HEK293T (cell line): ENCODE measurements at places on chromosomes 7 and 10.
A peak's percentile ranks its signal among the peaks of the same experiment; 100 is the strongest.

DNA sequence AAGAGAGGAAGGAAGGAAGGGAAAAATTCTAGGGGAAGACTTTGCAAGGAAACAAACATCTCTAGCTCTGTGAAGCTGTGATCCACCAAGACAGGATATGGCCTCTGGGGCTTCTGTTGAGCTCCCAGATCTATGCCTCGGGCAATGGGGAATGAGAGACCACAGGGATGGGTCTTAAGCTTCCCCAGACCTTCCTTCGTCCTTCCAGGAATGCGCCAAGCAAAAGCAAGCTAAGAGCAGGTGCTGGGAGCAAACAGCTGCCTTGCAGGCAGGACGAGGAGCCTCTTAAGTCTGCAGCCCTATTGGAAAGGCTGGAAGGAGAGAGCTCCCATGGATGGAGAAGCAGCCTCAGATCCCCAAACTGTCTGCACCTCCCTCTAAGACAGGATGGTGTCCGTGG lies 21.9 kb upstream of the ELN start:
- DNase-seq = no peak

- no peak for DNase-seq
Measured at GRCh38 chr7:137967143-137968018, 34.5 kb downstream of the CREB3L2 start.

GRCh38 chr10:68156373-68157185 lies 47.3 kb downstream of the MYPN start:
- DNase-seq = peak; percentile 48

DNA sequence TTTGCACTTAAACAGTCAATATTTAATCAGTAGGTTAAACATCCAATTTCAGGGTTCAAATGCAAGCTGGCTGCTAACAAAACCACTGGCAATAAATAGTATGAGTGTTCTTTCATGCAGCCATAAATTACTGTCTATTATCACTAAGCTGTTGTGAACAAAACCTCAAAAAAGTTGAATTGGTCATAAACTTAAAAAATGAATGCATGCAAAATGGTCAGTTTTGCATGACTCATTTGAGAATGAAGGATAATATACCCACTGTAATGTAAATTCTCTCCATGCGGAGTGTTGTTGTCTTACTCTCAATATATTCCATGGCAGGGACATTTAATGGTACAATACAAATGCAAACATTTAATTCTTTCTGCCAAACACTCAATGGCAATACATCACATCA lies 226.4 kb downstream of the MAGI2 start:
- DNase-seq = no peak

DNA sequence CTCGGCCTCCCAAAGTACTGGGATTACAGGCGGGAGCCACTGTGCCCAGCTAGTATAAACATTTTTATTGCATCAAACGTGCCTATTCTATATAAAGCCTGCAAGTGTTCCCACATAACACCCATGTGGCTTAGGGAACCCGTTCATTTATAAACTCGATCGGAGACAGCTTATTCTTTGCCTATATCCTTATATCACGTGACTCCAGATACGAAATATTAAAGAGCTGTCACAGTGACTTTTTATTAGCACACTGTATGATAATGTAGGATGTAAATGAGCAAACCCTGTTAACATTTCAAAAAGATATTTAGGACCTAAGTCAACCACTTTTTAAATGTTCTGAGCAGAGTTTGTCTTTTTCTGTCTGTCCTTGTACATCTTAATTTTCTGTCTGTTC lies 642.9 kb upstream of the ADARB2 start:
- DNase-seq = no peak

DNA sequence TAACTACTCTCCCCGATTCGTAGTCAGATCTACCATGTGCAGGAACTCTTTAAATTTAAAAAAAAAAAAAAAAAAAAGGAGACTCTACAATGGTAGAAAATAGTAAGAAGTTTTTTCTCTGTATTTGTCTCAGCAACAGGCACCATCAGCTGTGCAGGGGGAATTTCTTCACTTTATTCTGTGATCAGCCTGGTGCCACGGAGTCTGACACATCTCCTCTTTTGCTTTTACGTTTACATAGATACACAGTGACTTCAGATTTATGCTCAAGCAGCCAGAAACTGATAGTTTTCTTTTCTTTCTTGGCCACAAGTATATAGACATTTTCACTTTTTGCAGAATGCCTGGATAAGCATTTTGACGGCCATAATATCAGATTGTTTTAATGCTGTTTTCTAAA lies 190.6 kb upstream of the AKR1E2 start:
- no peak for DNase-seq

DNA sequence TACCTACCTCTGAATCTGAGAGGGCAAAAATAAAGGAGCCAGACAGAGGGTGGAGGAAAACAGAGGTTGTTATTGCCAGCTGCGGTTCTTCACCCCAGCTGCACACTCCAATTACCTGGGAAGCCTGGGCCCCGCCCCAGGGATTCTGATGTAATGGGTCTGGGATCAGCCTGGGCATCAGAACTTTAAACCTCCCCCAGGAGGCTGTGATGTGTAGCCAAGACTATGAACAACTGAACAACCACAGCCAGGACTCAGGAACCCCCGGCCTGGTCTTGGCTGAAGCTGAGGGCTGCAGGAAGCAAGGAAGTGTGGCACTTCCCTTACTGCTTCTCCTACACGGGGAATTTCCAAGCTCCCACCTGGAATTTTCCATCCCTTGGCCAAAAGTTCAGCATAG lies 89.3 kb downstream of the HIP1 start:
- DNase-seq = no peak

DNA sequence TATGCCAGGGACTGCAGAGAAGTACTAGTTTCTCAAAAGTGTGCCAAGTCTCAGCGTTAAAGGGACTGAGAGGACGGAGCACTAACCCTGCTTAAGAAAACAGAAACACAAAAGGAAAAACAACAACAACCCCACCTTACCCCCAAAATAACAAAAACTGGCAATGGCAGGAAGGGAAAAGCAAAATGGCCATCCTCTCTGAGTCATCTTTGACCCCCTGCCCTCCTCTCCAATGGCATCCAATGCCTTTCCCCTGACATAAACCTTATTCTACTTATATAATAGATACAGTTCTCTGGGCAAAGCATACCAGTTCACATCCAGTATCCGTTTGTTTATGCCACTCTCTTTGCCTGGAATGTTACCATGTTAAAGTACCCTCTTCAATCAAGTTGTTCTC lies 1.6 kb downstream of the POLR1F start:
- DNase-seq = peak; percentile 13

DNA sequence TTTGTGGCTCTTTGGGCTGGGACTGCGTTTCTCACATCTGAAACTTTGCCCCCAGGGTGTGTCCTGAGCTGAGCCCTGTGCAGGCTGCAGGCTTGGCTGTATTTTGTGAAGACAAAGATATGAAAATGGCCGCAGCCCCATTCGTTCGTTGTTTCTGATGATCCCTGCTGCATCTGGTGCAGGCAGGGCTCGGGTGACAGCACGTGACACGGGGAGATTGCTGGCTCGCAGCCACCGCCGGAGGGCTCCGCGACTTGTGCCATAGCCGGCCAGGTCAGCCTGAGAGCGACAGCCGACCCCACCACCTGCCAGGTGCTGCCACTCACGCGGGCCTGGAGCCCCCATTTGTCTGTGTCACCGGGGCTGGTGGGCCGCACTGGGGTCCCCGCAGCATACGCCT lies 81.3 kb downstream of the ZRANB1 start:
- peak; percentile 84 for DNase-seq

GRCh38 chr10:50527442-50528043 lies 96.2 kb downstream of the SGMS1 start:
- no peak for DNase-seq

DNA sequence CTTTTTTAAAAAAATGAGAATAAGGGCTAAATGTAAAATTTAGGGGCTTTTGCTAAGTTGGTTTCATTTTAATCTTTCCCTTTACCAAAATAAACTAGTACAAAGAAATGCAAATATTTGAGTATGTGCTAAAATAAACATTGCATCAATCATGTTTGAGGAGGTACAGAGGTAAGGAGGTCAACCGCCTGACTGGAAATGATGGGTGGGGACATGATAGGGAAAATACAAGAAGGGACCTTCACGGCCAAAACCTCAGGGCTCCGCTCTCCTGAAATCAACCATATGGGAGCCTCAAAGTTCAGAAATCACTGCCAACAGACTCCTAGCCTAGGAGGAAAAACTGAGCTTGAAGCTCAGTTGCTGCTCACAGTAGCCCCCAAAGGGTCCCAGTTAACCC lies 207.6 kb downstream of the AHR start:
- DNase-seq = no peak

GRCh38 chr10:87757685-87758084 lies 60.3 kb downstream of the ATAD1 start:
- DNase-seq = no peak

- DNase-seq = no peak
Measured at GRCh38 chr7:100582041-100582579, 3.8 kb downstream of the LRCH4 start.

DNA sequence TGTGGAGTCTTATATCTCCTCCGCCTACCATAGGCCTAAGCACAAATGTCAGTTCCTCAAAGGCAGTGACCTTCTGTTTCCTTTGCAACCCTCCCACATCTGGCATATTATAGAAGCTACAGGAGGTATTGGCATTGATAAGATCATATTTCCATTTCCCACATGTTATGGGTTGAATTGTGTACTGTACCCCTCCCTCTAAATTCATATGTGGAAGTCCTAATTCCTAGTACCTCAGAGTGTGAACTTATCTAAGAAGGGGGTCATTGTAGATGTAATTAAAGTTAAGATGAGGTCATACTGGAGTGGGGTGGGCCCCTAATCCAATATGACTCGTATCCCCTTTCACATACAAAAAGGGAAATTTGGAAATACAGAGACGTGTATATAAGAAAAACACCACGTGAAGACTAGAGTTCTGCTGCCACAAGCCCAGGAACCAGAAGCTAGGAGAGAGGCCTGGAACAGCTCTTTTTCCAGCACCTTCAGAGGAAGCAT lies 6.1 kb upstream of the LAMB4 start:
- no peak for DNase-seq

- peak; percentile 46 for DNase-seq
Measured at GRCh38 chr10:27783660-27784059, 38.0 kb upstream of the MKX start.

GRCh38 chr10:8338177-8338766 lies 283.8 kb downstream of the GATA3 start:
- no peak for DNase-seq

- no peak for DNase-seq
Measured at GRCh38 chr10:20682782-20683181, 214.3 kb downstream of the NEBL start.

DNA sequence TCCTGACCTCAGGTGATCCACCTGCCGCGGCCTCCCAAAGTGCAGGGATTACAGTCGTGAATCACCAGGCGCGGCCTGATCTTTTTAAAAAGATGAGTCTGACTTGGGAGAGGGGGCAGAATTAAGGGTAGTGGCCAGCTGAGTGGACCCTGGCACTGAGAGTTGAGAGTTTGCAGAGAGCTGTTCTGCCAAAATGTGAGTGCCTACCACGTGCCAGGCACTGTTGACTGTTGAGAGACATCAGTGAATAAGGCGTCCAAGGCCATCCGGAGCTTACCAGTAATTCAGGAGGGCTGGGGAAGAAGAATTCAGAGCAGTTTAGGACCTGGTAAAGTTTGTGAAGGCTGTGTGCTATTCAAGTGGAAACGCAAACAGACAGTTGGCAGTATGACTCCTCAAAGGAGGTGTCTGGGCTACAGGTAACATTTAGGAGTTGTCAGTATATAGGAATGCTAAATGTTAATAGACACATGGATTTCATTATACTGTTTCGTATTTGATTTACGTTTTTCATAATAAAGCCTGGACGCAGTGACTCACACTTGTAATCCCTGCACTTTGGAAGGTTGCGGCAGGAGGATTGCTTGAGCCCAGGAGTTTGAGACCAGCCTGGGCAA lies 1.5 kb downstream of the NIPSNAP2 start:
- DNase-seq = no peak

GRCh38 chr7:96284240-96284639 lies 37.7 kb downstream of the SLC25A13 start:
- DNase-seq = no peak

GRCh38 chr7:5694221-5694754 lies 87.2 kb downstream of the RNF216 start:
- no peak for DNase-seq

- DNase-seq = no peak
Measured at GRCh38 chr10:677750-678661, 11.5 kb downstream of the DIP2C start.

- DNase-seq = peak; percentile 60
Measured at GRCh38 chr7:151087245-151088018, 1.2 kb downstream of the AGAP3 start.

- no peak for DNase-seq
Measured at GRCh38 chr7:90621747-90622140, 25.6 kb downstream of the CDK14 start.

- no peak for DNase-seq
Measured at GRCh38 chr7:98470485-98471240, 69.8 kb upstream of the BAIAP2L1 start.

GRCh38 chr10:110254467-110254866 lies 47.1 kb downstream of the MXI1 start:
- no peak for DNase-seq

DNA sequence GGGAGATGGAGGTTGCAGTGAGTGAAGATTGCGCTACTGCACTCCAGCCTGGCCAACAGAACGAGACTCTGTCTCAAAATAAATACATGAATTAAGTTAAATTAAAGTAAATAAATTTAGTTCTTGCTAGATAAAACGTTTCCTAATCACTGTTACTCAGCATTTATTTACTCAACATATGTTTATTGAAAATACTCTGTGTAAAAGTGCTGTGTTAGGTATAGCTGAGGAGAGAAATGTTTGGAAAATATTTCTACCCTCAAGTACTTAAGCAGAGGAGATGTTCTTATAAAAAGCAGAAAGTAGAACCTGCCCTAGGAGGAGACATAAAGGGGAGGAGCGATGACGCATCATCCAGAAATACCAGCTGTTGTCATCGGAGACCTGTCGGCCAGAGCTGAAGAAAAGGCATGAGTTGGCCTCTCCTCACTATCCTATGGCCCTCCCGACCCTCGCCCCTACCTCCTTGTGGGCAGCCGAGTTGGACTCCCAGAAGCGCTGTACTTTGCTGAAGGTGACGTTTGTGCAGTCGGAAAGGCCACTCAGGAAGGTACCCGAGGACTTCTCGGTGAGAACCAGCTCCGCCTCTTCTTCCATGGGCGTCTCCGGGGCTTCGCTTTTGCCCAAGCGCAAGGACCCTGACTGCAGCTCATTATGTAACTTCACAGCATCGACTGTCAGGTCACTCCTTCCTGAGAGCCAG lies 1.1 kb downstream of the RRP12 start:
- peak; percentile 73 for DNase-seq
